ENCODE measurements at places on chromosomes 13 and 19. TPM values are rescaled to one million over a fixed set of nuclear protein-coding genes. Genes with fewer than 3 reads are reported as not detected.

GRCh38 chr13:100535426-100536135, 53.0 kb downstream of the GGACT start:
- DNase-seq = no peak

GRCh38 chr19:39132344-39132969, 6.9 kb downstream of the PAK4 start:
- no peak for DNase-seq

- DNase-seq = no peak
Observed at GRCh38 chr19:17654993-17655392, 33.2 kb downstream of the UNC13A start.

GRCh38 chr13:98858191-98858590, 105.7 kb upstream of the SLC15A1 start:
- no peak for DNase-seq

The FFAR2 gene
- 0.62 TPM for polyA plus RNA-seq

The ACTN4 gene
- 55.3 TPM for polyA plus RNA-seq
